PC-3 (cell line): ENCODE measurements at places on chromosomes 5 and 9. TPM values are rescaled to one million over a fixed set of nuclear protein-coding genes. Genes with fewer than 3 reads are reported as not detected.
A peak's percentile ranks its signal among the peaks of the same experiment; 100 is the strongest.

DNA sequence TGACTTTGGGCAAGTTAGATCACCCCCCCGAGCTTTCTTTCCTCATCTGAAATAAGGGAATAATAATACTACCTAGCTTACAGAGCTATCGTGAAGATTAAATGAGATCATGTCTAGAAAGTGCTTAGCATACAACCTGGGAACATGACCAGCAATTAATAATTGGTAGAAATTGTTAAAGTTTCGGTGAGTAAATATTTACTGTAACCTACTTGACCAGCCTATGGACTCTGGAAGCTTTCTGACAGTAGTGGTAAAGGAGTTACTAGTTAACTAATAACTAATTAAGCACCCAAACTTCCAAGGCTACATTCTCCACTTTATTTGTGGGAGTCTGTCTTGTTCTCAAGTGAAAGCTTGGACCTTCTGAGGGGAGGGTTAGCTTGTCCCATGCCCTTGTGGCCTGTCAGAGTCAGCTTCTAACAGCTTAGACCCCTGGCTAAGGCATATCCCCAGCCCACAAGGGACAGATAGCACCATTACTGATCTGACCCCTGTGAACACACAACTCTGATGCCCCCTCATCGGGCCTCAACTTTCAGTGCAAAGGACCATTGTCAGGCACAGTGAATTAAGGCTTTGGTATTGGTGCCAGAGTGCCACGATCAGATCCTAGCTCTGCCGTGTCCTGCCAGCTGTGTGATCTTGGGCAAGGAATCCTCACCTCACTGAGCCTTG, 58.7 kb upstream of the SAP30L start:
- DNase-seq: no peak

DNA sequence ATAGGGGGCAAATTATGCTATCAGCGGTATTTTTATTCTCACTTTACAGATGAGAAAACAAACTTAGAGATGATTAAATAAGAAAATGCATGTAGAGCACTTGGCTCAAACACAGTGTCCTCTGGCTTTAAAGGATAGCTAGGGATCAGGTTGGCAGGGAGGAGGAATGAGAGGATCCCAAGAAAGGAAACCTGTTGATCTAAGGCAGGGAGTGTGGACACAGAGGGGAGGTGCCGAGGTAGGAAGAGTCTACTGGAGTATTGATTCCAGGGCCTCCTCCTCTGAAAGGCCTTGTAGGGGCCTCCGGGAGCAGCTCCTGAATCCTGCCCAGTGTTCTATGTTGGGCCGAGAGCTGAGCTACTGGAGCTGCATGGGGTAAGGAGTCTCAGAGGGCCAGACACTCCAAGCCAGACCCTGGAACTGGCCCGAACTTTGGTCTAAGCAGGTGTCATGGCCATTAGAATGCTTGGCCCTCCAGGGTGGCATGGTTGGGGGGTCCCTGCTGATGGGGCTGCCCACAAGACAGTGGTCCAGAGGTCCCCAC, 30.4 kb upstream of the TCF7 start:
- DNase-seq: no peak

DNA sequence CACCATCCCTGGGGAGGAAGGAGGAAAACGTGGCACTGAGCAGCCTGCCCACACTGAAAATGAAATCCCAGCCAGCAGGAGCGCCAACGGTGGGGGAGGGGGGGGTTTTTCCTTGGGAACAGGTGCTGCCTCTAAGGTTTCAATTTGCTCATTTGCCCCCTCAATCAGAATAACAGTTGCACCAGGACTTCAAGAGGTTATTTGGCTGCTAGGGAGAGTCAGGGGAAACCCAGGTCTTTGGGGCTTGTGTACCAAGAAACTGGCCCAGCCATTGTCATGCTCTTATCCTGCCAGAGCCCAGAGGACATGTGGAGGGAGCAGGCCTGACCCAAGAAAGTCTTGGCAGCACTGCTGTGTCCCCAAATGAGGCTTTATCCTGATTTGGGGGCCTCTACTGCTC, 66.5 kb downstream of the NDFIP1 start:
- no peak for DNase-seq

GRCh38 chr9:17878810-17879370, 300.0 kb downstream of the SH3GL2 start:
- no peak for DNase-seq

GRCh38 chr5:171673328-171673727, 112.3 kb upstream of the SMIM23 start:
- no peak for DNase-seq

DNA sequence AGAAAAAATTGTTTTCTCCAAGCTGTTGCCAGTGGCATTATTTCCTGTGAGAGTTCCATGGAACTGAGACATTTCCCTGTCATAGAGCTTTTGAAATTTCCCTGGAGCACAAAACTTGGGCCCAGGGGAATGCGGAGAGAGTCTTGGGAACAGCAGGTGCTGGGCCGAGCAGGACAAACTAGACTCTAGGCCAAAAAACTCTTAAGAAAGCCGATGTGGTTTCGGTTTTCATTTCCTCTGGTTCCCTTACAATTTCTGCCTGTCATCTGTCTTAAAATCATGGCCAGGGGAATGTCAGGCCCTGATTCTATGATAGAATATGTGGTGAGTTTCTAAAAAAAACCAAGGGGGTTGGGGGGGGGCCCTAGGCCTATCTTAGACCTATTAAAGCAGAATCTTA, 4.6 kb downstream of the SLC35A4 start:
- DNase-seq: no peak

PAEP gene
- total RNA-seq: not detected in 2 replicates

FBN2 gene
- total RNA-seq: 45.2 and 51.8 TPM in 2 replicates

DNA sequence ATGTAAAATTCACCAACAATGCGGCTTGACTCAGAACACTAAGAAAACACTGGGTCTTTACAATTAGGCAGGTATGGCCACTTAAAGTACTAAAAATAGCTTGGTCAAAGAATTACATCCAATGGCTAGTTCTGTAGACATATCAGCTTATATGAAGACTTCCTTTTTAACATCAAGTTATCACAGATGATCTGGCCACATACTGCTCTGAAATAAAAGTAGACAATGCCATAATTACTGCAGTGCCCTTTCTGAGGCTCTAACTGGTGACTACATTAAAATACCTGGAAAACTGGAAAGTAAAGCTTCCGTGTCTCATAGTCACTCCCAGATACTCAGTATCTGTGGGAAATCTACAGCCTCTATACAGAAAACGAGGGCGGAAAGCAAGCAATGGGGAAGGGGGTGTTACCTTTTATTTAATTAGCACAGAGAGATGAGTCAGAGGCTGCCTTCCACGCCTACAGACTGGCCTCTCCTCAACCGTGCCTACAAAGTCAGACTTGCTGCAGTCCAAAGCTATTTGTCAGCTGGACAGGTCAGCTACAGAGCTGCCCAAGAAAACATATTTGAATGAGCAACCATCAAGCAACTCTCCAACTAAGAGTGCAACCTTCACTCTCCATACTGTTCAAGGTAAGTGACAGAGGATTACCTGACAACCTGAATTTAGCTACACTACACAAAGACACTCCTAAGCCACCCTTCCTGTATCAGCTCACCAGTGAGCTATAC, 8.7 kb downstream of the SERINC5 start:
- peak; percentile 76 for DNase-seq

DNA sequence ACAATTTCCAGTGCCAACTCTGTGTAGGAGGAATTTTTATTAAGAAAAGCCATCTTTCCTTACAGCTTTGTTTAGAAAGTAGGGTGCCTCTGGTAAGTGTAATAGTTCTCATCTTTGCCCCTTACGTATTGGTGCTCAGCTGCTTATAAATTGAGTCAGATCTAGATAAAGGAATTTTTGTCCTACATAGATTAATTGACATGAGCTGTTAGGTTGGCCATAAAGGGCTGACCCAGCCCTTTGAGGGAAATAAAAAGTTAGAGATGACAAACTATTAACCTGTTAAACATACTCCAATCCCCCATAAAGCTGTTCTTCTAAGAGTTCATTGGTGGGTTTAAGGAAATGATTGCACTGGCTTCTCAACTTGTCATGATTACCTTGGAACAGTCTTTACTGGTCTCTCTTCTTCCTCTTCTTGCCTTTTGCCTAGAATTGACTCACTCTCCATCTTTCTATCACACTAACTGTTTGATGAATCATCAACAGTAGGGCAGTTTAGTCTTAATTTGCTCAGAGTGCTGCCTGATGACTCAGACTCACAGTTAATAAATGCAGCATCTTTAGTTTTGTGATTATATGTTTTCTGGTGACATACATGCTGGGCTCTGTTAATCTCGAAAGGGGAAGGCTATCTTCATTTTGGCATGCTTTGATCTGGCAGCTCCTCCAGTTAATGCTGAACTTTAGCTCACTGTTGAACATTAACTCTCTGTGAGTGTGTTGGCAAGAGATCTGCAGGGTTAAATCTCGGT, 51.7 kb downstream of the ARHGAP26 start:
- peak; percentile 91 for DNase-seq

- no peak for DNase-seq
Observed at GRCh38 chr5:32810804-32811203, 99.7 kb downstream of the NPR3 start.

GRCh38 chr5:177396078-177396477, 4.4 kb downstream of the PFN3 start:
- DNase-seq: no peak

DNA sequence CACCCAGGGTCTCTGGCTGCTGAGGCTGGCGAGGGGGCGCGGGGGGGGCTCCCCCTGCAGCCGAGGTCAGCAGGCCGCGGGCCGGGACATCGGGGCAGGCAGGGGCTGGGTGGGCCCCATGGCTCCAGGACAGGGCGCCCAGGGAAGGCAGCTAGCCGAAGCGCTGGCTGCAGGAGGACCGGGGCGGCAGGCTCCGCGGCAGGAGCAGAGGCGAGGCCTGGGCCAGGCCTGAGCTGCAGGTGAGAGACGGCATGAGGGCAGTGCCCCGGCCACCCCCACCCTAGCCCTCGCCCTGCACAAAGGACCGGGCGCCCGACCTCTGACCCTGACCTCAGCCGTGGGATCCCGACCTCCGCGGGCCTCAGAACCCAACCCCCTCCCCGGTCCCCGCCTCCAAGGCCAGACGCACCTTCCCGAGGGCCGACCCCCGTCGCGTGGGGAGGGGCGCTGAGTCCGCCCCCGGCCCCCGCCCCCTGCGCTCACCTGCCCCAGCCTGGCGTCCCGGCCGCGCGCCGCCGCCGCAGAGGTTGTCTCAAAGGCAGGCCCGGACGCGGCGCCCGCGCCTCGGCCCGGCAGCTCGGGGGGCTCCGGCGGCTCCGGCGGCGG, 431 bp downstream of the RNF208 start:
- no peak for DNase-seq

IL31RA gene
- total RNA-seq: 1.6 and 3.0 TPM in 2 replicates

DNA sequence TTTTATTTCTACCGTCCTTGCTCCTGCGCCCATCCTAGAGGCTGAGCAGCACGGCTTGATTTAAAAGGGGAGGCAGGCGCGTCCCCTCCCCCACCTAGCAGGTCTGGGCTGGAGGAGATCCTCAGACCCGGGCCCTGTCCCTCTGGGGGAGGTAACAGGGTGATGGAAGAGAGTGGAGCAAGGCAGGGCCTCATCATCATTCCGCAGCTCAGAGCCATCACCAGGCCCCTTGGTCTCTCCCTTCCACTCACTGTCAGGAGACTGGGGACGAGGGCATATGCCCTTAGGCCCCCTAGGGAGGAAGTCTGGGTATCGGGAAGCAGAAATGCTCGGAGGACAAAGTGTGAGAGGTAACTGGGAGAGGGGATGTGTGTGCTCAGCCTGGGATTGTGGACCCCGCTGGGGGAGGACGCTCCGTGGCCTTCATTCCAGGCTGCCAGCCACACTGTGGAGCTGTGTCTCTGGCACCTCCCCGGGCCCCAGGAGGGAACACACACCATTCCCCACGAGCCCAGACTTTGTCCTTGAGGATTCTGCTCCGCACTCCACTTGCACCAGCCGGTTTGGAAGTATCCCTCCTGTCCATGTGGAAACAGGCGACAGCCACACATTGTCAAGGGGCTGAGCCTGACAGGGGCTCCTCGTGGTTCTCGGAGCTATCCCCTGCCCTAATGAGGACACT, 761 bp downstream of the REEP2 start:
- no peak for DNase-seq
